Urinary bladder (tissue), 4 donors: ENCODE measurements at places on chromosomes 2 and 18.

- no peak for DNase-seq
Observed at GRCh38 chr18:33205777-33206176, 234.7 kb downstream of the CCDC178 start.

- no peak for DNase-seq
Observed at GRCh38 chr2:8889978-8890377, 52.6 kb upstream of the KIDINS220 start.

DNA sequence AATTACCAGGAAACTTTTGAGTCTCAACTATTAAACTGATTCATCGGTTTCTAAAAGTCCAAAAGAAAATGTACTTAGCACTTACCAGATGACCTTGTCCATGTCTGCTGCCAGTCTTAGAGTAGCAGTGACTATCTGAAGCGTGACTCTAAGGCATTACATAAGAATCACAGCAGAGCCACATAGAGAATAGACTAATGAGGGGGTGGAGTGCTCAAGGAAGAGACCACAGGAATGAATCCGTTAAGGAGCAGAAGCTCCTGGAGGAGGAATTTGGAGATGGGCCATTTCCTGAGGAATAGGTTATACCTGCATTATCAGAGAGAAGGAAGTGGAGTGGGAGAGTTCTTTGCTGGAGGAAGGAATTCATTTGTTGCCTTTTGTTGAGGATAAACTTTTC lies 116.0 kb downstream of the MAP3K20 start:
- DNase-seq = no peak

GRCh38 chr2:105144941-105145300 lies 96.6 kb upstream of the GPR45 start:
- DNase-seq = no peak

DNA sequence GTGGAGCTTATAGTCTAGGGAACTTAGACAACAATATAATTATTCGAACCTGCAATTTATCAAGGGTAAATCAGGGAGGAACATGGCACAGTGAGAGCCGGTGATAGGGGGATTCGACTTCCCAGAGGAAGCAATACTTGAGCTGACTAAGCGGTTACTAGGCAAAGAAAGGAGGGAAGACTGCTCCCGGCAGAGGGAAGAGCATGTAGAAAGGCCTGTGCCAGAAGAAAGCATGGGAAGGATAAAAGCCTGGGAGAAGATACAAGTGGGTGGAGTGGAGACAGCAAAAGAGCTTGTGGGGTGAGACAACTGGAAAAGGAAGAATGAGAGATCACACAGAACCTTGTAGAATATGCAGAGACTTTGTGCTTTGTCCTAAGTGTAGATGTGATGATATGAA lies 93.3 kb downstream of the MARCHF4 start:
- DNase-seq = no peak

DNA sequence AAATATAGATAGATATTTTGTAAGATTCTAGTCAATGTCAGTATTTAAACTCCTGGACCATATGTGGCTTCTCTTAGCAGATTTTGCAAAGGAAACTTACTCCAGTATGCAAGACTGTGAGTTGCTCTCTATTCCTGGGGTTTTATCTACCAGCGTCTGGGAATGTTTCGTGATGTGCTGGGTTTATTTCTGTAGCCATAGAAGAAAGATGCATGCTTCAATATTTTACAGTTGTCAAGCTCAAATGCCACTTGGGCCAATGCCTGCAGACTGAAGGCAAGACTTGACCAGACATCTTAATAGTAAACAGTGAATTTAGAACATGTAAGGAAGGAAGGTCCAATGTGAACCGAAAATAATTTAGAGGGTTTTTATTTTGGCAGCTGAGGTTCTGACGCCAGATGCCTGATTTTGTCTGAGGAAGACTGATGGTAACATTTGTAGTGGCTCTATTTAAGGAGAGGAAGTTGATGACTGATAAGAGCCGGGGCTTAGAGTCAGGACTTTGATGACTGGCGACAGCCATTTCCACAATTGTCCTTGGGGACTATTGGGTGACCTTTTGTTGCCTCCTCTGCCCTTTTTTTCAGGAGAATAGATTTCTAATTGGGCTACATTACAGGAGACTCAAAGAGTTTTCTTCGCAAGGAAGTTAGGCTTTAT lies 154.3 kb downstream of the RAPGEF4 start:
- no peak for DNase-seq

DNA sequence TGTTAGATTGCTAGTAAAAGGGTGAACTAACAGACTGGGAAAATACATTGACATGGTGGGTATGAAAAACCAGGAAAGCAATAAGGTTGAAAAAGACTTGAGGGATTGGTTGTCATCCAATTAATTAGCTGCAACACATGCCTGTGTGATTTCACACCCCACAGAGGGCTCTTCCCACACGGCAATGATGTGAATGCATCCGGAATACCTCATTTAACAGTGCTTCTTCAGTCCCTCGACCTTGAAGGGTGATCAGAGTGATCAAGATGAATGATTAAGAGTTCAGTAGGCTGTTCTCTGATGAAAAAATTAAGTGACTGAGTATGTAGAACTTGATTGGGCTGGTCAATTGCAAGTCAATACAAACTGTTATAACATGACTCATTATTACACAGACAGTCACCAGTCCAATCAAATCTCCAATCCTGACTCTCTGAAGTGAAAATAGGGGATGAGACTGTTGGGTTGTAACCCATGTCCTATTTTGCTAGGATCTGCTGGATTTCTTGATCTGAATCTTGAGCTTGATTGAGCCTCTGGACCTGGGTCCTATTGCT lies 924.9 kb upstream of the FAM98A start:
- no peak for DNase-seq

GRCh38 chr2:239519089-239519920 lies 118.5 kb upstream of the HDAC4 start:
- DNase-seq = no peak

- DNase-seq = no peak
Observed at GRCh38 chr18:13592246-13592645, 134.1 kb downstream of the FAM210A start.

DNA sequence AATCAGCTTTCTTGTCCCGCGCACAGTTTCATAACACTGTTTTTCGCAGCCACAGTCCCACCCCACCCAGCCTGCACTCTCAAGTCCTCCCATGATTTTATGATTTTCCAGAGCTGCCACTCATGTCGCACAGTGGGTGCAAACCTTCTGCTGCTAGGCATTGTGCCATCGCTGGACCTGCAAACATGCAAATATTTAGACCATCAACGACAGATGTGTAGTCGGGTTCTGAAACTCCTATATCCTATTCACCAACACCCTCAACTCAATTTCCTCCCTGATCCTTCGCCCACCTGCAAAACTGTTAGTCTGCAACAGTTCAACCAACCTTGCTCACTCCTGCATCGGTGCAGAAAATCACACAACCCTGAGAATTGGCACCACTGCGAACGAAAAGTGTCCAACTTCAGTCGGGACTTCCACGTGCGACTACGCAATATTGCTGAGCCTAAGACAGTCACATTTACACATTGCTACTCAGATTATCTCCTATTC lies 871 bp upstream of the ALS2 start:
- no peak for DNase-seq

DNA sequence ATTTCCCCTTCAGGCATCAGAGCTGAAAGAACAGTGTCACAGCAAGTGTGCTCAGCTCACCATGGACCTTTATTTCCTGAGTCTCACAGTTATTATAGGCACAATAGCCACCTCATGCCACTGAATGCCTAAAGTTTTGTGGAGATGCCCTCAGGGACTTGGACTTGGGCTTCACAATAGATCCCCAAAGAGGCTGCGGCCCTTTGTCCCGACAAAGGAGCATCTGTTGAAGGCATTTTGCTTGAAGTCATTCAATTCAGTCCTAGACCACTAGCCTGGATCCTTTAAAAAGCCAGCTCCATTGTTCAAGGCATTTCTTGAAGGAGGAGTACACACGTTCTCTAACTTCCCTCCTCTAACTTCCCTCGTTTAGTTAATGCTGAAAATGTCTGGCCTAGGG lies 125.4 kb downstream of the DCC start:
- no peak for DNase-seq

DNA sequence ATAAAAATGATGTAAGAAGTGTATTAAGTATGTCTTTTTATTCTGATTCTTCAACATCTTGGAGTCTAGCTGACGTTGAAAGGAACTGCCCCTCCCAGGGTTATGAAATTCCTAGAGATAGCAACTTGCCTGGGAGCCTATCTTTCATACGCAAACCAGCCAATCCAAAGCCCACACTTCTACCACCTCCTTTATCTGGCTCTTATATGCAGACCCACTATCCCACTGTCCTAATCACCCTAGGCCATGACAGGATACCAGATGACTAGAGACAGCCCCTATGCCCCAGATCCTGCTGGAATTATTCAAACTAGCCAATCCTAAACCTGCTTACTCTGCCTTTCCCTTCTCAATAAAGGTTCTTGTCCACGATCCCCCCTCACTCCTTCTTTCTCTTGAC lies 11.8 kb upstream of the CDC42EP3 start:
- no peak for DNase-seq

DNA sequence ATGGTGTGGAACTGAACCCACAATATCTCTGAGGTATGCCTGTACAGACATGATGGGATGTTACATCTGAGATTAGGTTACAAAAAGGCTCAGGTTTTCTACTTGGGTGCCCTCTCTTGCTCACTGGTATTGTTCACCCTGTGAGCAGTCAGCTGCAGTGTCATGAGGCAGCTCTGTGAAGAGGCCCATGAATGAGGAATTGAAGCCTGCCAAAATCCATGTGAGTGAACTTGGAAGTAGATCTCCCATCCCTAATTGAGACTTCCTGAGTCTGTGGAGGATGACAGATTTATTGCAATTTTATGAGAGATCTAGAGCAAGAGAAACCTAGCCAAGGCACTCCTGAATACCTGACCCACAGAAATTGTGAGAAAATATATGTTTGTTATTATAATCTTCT lies 404.9 kb upstream of the ZEB2 start:
- no peak for DNase-seq

GRCh38 chr18:27214831-27215230 lies 29.7 kb upstream of the CHST9 start:
- DNase-seq = no peak

GRCh38 chr18:5574843-5575242 lies 31.0 kb upstream of the EPB41L3 start:
- DNase-seq = no peak

- no peak for DNase-seq
Observed at GRCh38 chr18:13393338-13393737, 174.8 kb downstream of the LDLRAD4 start.

- DNase-seq = no peak
Observed at GRCh38 chr2:75920859-75921551, 210.3 kb upstream of the GCFC2 start.

- DNase-seq = no peak
Observed at GRCh38 chr2:143300536-143300935, 171.3 kb downstream of the ARHGAP15 start.

GRCh38 chr2:180505203-180505602 lies 475.2 kb upstream of the UBE2E3 start:
- no peak for DNase-seq

DNA sequence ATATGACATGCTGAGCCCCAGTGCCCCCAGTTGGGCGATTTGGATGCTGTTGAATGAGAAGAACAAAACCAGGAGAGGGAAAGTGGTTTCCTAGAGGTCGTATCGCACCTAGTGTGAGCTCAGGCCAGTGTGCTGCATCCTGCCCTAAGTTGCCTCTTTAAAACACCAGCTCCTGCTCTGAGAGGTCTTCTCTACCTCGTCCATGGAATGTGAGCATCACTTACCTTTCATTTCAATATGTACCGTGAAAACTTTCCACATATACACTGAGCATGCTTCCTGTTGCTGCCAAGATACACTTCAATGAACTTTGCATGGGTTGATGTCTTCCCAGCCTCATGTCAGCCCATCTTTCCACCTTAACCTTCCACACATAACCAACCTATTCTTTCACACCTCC lies 55.6 kb downstream of the MYT1L start:
- no peak for DNase-seq

DNA sequence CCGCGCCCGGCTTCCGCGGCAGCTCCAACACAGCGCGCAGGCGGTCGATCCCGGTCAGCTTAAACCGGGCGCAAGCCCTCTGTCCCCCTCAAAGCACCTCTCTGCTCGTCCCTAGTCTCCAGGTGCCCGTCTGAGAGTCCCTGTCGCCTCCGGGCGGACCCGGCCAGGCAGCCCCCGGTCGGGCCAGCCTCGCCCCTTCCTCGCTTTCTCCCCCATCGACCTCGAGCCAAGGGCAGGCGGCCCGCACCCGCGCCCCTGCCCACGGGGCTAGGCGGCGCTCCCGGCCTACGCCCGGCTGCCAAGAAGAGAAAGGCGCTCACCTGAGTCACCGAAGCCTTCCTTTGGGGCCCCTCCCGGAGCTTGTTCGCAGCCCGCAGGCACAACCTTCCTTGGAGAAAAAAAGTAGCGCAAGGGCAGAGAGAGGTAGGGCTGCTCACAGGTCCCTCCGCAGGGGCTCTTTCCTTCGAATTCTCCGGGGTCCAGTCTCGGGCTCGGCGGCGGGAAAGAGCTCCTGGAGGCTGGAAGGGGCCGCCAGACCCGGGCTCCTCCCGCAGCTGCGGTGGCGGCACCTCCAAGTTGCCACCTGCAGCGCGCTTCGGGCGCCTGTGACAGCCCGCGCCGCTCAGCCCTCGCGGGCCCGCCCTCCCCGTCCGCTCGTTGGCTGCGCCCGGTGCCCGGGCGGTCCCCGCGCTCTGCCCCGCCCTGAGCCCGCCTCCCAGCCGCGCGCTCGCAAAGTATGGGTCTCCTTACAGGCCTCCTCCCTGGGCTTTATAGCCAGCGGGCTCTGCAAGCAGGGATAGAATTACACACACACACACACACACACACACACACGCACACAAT lies 86.5 kb upstream of the EPB41L3 start:
- DNase-seq = no peak

DNA sequence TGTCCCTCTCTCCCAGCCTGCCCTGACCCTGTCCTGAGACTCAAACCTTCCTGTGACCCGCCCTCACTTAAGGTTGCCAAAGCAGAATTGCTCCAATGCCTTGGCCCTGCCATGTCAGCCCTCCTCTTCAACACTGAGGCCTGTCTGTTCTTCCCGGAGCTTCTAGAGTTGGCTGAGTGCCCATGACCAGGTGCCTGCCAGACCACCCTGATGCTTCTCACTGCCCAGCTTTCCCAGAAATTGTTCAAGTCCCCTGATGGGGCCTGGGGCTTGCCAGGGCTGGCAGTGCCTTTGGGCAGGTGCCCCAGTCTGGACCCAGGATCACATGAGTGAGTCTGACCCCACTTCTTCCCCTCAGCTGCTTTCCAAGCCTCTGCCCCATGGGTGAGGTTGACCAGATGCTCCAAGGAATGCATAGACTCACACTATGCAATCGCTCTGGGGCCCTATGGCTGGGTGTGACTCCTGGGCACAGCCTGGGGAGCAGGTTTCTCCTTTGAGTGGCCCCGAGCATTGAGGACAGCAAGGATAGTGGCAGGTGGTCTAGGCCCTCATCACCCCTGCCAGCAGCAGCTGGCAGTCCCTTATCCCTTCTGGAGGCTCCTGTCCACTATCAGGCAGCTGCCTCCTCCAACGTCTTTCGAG lies 3.1 kb upstream of the INPP5D start:
- no peak for DNase-seq

- no peak for DNase-seq
Observed at GRCh38 chr2:123732563-123732962, 292.5 kb upstream of the CNTNAP5 start.

GRCh38 chr2:8998418-8999101 lies 4.9 kb downstream of the MBOAT2 start:
- no peak for DNase-seq

- DNase-seq = no peak
Observed at GRCh38 chr2:77005522-77005921, 516.7 kb downstream of the LRRTM4 start.
